ENCODE measurements at places on chromosomes 2 and 18.

- DNase-seq: no peak
Observed at GRCh38 chr18:60984510-60984909, 348.7 kb upstream of the CDH20 start.

- no peak for DNase-seq
Observed at GRCh38 chr2:185050804-185051203, 452.5 kb downstream of the ZNF804A start.

- no peak for DNase-seq
Observed at GRCh38 chr2:221961561-221961960, 337.2 kb downstream of the PAX3 start.

DNA sequence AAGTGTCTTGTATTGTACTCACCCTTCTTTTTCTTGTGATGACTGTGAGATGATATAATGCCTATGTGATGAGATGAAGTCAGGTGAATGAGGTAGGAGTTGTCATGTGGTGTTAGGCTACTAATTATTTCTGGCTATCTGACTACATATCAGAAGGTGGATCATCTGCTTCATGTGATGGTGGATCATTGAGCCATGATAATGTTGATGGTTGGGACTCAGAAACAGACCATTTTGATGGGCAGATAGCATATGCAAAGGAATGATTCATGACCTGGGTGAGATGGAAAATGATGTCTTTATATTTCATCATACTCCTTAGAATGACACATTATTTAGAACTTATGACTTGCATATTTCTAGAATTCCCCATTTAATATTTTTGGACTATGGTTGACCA lies 19.5 kb downstream of the ANKRD30B start:
- no peak for DNase-seq

DNA sequence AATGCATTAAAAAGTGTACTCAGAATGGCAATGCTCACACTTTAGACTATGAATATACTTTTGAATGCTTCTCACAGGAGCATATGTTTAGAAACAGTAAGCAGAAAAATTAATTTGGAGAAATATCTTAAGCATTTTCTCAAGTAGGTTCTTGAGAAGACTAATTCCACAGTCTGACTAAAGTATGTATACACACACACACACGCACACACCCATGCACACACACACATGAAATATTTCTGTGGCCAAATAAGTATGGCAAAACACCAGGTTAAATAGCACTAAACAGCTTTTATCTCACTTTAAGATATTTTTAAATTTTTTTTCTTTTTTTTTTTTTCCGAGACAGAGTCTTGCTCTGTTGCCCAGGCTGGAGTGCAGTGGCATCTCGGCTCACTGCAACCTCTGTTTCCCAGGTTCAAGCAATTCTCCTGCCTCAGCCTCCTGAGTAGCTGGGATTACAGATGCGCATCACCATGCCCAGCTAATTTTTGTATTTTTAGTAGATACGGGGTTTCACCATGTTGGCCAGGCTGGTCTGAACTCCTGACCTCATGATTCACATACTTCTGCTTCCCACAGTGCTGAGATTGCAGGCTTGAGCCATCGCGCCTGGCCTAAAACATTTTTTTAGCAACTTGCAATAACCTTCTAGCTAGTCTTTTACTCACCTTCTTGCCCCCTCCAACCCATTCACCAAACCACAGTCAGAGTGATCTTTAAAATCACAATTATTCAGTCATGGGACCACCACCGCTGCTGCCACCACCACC lies 67.5 kb upstream of the SCG2 start:
- no peak for DNase-seq

GRCh38 chr18:35968278-35968880 lies 4.1 kb upstream of the RMP24 start:
- DNase-seq: no peak

GRCh38 chr2:123916531-123916930 lies 108.6 kb upstream of the CNTNAP5 start:
- DNase-seq: no peak

- no peak for DNase-seq
Observed at GRCh38 chr2:147482111-147482895, 362.5 kb upstream of the ACVR2A start.

DNA sequence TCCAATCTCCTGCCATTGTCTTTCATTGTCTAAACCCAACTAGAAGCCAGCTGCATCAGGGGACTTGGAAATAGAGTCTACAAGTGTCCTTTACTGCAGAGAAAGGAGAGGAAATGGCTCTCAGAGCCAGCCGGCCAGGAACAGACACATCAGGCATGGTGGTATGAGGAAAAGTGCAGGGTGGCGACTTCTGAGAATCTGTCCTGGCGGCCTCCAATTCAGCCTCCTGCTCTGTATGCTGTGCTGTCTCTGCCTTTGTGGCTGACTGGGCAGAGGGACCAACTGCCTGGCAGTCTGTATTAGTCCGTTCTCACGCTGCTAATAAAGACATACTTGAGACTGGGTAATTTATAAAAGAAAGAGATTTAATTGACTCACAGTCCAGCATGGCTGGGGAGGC lies 36.8 kb upstream of the AQP4 start:
- no peak for DNase-seq

- no peak for DNase-seq
Observed at GRCh38 chr18:70319187-70319586, 30.3 kb downstream of the SOCS6 start.

DNA sequence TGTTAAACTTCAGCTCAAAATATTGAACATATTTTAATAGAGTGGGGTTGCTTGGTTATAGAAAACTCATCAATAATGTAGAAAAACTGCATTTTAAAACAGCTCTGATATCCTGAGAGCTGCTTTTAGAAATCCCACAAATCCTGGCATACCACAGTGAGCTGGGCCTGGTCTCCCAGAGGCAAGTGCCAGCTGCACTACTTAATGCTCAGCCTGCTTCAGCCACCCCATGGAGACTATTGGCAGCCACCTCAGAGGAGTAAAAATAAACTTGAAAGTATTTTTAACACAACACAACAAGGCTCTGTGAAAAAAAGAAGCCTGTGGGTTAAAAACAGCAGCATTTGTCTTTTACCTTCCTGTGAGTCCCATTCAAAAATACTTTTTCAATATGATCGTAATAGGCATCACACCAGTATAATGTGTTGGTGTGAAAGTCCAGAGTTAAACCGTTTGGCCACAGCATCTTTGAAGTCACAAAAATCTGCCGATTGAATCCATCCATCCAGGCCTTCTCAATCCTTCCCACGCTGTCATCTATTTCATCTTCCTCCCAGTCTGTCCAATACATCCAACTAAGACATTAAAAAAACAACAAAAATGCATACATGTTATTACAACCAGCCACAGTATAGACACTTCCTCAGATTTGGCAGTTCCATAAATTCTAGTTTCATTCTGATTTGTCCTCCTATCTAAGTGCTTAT lies 1115.3 kb downstream of the LRP1B start:
- DNase-seq: no peak

- no peak for DNase-seq
Observed at GRCh38 chr2:181308766-181309515, 148.2 kb upstream of the ITGA4 start.

DNA sequence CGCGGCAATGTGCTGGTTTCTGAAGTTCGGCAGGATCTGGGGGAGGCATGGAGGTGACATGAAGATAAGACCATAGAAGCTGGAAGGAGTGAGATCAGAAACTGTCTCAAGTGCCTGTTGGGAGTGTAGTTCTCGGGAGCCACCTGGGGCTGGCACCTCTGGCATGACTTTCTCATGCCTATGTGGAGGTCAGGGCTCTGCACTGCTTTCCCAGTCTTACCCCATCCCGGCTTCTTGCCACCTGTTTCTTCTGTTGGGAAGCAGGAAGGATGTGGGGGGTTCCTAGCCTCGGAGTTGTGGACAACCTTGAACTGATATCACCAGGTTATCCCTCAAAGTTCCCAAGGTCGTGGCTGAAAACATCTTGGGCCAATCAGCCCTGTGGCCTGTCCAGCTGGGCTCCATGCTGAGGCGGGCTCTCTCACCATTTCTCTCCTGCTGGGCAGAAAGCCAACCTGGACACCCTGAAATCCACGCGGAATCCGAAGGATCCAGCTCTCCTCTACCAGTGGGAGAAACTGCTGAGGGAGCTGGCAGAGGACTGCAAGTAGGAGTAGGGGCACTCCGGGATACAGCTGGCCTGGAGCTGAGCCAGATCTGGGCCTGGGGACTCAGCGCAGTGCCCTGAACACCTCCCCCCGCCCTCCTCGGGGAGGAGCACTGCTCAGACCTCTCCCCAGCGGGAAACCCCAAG lies 42.5 kb downstream of the FER1L5 start:
- no peak for DNase-seq

DNA sequence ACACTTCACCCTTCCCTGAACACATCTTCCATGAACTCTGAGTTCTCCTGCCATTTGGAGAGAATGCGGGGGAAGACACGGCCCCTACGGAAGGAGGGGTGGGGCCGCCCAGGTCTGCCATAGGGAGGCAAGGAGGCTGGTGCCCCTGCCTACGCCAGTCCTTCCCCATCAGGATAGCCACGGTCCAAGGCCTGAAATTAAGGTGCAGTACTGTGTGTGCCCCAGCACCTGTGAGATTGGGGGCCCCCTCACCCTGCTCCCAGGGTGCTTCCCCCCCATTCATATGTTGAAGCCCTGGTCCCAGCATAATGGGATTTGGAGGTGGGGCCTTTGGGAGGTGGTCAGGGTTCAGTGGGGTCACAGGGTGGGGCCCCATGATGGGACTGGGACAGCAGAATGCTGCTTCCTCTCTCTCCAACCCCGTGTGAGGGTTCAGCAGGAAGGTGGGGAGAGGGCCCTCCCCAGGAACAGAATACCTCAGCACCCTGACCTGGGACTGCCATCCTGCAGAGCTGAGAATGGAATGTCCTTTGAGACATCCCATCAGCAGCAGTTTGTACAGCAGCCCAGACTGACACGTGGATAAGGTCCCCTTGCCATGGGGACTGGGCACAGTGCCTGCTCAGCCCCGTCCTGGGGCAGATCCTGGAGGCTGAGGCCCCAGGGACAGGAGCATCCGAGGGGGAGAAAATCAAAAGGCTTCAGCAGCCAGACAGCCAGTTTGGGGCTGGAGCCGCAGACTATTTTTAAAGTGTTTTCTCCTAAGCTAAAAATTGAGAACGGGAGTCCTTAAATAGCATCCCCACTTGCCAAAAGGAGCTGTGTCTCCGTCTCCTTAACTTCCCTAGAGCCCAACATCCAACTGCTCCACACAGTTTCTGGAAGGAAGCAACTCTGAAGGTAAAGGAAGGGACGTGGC lies 105.1 kb downstream of the NDUFA10 start:
- DNase-seq: no peak

DNA sequence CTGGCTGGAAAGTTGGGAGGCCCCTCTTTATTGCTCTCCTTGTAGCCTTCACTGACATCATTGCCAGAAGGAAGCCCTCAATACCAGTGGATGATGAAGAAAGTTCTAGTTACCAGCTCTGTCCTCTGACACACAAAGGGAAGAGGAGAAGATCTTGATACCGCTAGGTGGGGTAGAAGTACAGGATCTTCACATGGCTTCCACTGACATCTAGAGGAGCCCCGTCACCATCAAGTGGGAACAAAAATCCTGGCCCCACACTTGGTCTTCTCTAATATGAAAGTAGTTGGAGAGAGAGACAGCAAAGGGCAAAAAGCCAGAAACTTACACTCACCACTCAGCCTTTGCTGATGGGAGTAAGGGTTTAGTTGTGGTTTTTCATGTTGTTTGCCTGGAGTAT lies 12.4 kb downstream of the XIRP2 start:
- no peak for DNase-seq

- DNase-seq: no peak
Observed at GRCh38 chr2:241203218-241204009, 14.9 kb downstream of the ANO7 start.

- DNase-seq: no peak
Observed at GRCh38 chr2:160063879-160064612, 1.6 kb upstream of the PLA2R1 start.

Measured in NCI-H1417 treated with DMSO at 0.1 percent for 48 hours (cell line).